ENCODE measurements at places on chromosomes 13 and 19. TPM values are rescaled to one million over a fixed set of nuclear protein-coding genes. Genes with fewer than 3 reads are reported as not detected.

Gene CEACAM3
- total RNA-seq = 0.32 TPM

Gene DIAPH3
- total RNA-seq = 0.22 TPM

Gene PNMA8A
- 9.4 TPM for total RNA-seq

Gene SYNGR4
- not detected for total RNA-seq

Gene SYT5
- not detected for total RNA-seq

Gene OSCAR
- 1.1 TPM for total RNA-seq

Gene MEDAG
- 4.2 TPM for total RNA-seq

Gene HSH2D
- 0.37 TPM for total RNA-seq

Gene RNF225
- not detected for total RNA-seq

DNA sequence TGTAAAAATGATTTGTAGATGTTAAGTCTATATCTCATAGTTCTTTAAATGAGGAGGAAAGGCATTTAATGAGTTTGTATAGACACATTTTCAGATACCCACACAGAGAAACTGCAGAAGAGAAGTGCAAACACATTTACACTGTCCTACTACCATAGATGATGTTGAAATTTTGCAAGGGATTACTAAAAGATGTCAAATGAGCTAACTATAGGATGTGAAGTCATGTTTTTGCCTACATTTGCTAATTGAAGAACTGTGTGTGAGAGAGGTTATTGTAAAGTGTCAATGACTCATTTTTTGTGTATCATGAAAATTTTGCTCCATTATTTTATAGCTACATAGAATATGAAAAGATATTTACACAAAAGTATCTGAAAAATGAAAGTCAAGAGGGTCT lies 178.9 kb downstream of the ITGBL1 start:
- no peak for DNase-seq

- DNase-seq = no peak
Observed at GRCh38 chr13:80562433-80563156, 221.7 kb upstream of the SPRY2 start.

DNA sequence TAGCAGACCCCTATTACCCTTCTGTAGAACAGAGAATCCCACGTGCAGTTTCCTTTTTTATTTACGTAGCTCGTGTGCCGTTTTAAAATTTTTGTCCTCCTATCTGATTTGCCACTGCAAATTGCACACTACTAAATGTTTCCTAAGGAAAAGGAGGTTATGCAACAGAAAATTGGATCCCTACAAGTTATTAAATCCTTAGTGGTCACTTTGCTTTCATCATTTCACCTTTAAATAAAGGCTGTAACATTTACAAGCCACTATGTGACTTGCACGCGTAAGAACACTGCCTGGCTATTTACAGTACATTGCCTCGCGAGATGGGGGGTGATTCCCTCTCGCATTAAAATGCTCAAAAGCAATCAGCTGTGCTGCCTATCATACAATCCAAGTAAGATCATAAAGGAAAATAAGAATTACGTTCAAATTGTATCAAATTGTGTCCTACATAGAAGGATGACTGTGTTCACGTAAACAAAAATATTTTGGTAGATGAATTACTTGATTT lies 525.6 kb downstream of the SUCLA2 start:
- no peak for DNase-seq

DNA sequence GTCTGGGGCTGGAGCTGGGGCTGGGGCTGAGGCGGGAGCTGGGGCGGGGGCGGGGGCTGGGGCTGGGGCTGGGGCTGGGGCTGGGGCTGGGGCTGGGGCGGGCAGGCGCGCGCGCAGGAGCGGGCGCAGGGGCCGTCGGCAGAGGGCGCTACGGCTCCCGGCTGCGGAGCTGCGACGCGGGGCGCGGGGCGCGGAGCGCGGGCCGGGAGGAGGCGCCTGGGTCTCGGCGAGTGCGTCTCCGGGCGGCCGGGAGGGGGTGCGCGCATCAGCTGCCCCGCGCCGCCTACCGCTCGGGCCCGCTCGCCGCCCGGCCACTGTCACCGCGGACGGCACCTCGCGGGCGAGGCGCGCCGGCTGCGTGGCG lies 422 bp upstream of the MTUS2 start:
- peak; percentile 85 for DNase-seq

DNA sequence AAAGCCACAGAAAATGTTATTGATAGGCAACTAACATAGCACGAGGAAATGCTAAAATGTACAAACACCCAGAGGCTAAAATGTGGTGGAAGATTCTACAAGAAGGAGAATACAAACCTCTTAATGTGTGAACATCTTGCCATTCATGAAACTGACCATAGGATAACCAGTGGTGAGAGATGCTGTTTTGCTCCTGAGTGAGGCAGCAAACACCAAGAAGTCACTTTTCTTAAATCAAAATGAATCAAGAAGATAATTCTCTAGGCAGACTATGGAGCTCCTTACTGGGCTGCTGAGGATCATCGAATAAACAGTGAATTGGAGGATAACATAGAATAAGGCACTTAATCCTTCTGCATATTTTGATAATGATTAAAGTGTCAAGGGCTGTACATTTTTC lies 375.4 kb upstream of the SLITRK6 start:
- DNase-seq = no peak

- DNase-seq = no peak
Observed at GRCh38 chr13:101584331-101584730, 131.9 kb downstream of the ITGBL1 start.

- DNase-seq = no peak
Observed at GRCh38 chr13:90696254-90696653, 651.2 kb upstream of the MIR17HG start.

DNA sequence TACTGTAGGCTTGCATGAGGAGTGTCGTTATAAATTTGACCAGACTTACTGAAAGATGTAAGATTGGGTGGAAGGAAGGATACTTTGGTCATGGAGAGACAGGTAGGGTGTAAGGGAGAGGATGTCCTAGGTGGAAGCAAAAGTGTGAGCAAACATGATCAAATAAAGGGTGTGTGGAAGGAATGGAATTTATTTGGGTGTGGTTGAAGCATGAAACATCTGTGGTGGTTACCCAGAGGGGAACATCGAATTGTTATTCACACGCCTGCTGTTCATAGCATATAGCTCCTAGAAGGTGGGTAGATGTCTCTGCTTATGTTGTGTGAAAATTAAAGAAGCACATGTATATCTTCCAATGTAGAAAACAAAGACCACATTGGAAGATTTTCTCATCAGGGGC lies 157.7 kb downstream of the ATP8A2 start:
- DNase-seq = no peak

DNA sequence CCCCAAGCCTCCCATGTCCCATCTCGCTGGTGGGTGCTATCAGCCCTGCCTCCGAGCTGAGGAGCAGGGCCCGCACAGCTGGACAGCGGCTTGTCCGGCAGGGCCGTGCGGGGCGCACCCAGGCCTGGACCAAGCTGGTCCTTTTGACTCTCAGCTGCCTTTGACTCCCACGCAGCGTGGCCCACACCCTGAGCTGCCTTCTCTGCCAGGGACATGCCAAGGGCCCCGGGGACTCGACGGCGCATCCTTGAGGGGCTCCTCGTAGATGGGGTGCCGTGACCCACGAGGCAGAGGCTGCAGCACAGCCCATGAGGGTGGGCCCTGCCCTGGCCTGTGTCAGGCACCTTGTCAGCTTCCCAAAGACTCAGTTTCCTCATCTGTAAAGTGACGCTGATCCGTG lies 38.8 kb upstream of the F7 start:
- DNase-seq = peak; percentile 22

DNA sequence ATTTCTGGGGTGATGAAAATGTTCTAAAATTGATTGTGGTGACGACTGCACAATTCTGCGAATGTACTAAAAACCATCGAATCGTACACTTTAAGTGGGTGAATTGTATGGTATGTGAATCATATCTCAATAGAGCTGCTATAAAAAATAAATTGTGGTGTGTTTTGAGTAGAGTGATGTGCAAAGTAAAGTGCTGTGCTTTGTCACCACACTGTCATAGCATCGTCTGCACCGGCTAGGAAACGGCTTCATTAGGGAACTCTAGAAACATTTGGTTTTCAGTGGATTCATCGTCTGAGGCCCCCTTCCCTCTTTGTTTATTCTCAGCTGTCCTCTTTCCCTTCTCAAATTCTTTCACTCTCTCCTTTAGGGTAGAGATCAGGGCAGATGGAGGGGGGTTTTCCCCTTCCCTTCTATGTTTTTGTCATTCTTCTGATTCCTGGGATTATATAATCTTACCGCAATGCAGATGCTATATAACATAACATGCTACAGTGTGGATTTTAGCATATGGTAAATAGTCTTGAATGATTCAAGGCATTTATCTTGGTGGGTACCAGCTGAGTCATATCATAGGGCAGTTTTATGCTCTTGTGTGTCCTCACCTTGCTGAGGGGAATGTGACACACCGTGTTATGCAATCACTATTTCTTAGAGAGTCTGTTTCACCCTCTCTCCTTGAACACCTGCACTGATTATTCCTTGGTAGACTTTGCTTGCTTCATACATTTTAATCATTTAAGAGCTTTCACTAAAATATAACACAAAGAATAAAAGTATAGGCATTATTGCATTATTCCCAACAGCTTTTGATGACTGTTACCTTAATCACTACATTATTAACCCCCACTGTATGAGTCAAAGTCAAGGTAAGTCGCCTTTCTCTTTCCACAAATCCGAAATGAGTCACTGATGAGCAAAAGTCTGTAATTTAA lies 239.4 kb downstream of the DCLK1 start:
- no peak for DNase-seq

DNA sequence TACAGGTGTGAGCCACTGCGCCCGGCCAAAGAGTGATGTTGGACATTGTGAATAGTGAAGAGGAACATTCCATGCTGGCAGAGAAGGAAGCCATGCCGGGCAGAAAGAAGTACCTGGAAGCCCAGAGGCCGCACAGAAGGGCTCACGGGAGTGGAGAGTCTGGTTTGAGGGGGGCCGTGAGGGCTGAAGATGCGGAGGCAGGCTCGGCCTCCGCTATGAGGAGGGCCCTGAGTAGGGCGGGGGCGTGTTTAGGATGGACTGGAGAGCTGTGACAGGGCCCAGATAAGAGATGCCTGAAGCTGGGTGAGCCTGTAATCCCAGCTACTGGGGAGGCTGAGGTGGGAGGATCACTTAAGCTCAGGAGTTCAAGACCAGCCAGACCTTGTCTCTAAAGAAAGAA lies 1.6 kb downstream of the JOSD2 start:
- DNase-seq = peak; percentile 16

- DNase-seq = no peak
Observed at GRCh38 chr13:31970231-31970930, 61.2 kb upstream of the FRY start.

GRCh38 chr13:40662866-40663265 lies 3.6 kb downstream of the FOXO1 start:
- no peak for DNase-seq

DNA sequence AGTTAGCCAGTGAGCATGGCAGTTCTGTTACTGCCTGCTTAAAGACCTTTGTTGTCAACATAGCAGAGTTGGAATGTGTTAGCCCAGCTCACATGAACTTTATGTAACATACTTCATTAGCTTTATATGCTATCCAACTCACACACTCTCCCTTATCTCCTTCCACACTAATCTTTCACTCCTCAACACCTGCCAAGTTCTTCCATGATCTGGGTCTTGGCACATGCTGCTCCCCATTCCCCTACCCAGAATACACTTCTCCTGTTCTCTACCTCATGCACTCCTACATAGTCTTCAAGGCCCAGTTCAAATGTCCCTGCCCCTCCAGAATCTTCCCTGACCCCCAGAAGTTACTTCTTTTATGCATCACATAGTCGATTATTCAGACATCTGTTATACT lies 179.3 kb downstream of the KATNAL1 start:
- no peak for DNase-seq

DNA sequence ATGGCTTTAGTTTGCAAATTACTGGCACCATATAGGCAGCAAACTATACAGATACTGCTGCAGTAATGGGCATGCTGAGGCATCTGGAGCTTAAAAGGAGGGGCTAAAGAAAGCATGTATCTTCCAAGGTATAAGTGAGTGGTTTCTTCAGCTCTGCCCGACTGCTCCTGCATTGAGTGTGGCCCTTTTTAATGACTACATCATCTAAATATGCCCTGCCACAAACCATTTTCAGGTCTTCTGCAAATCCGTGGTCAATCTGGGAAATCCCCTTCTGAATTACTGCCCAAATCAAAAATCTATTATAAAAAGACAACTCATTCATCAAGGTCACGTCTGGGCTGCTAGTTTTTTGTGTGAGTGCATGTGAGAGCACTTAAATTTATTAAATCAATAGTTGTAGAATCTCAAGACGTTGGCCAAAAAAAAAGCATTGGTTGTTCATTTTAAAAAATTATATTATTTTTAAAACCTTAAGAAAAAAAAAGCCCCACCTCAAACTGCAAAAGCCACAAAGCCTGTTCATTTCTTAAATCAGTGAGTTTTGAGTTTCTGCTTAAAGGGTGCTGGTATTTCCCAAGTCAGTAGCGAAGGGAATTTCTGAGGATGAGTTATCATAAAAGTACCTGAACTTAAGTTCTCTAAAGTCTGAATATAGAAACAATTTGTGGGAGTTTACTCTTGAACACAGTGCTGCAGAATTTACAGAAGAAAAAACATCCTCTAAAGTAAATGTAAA lies 16.3 kb downstream of the LCP1 start:
- no peak for DNase-seq

GRCh38 chr13:26999499-26999898 lies 172.1 kb downstream of the USP12 start:
- DNase-seq = no peak

DNA sequence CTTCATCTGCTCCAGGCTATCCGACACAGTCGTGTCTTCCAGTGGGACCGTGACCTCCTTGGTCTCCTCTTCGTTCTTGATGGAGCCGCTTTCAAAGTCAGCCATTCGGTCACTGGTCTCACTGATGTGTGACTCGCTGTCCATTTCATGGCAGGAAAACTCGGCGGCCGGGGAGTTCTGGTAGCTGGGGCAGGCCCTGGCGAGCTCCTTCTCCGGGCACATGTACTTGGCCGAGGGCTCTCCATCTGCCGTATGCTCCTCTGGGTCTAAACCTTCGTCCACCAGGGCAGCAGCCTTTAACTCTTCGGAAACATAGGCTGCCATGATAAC lies 69.8 kb downstream of the TSHZ3 start:
- no peak for DNase-seq

DNA sequence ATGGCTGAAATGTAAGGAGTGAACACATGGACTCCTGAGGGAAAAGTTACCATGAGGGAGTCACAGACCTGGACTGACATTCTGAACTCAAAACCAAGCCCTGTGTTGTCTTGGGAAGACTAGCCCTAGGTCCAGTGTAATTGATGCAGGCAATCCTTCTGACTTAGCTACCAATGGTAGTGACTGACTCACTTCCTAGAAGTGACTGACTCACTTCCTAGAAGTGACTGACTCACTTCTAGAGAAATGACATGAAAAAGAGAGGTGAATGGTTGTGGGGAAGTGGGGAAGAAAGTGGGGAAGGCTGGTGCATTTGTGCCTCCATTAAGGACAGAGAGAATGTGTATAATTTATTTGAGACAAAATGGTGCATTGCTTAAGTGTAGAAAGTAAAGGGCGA lies 49.9 kb downstream of the EDNRB start:
- no peak for DNase-seq

GRCh38 chr19:934865-935479 lies 9.1 kb downstream of the ARID3A start:
- DNase-seq = peak; percentile 93
